Thymus (tissue), 14 donors: ENCODE measurements at places on chromosomes 4 and X.

- no peak for DNase-seq
These were observed 45.6 kb upstream of the CHRNA9 start for GRCh38 chr4:40289366-40290188.

GRCh38 chrX:129932821-129933321, 26.9 kb downstream of the UTP14A start:
- no peak for DNase-seq

DNA sequence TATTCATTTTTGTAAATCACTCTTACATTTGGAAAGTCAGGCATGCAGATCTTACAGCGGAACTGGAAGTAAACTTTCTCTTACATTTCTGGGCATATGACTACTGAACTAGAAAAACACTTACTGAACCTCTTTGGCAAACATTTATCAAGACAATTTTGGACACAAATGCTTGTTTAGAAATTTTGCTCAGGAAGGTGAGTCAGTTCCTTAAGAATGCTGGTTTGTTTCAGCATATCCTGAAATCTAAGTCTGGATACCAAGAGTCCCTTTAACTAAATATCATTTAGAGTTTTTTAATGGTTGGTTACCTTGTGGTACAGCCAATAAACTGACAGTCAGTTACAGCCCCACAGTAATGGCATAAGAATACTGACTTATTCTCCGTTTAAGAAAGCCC, 15.0 kb downstream of the SHISA3 start:
- no peak for DNase-seq

GRCh38 chrX:34656467-34656841, 631 bp downstream of the TMEM47 start:
- DNase-seq = no peak

GRCh38 chrX:96985046-96985445, 101.3 kb downstream of the RPA4 start:
- no peak for DNase-seq

DNA sequence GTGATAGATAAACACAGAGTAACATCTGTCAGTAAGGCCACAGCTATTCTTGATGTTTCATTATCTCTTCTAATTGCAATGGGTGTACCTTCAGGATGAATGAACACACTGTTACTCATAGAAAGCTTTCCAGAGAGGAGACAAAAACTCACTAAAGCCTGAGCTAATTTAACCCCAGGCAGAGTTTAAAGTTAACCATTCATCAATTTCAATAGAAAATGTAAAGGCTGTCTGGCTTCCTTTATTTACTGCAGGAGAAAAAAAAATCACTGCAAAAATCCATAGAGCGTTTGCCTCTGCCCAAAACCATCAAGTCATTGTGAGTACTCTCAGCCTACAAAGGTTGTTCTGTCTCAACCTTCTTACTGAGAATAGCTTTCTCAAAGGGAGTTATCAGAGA, 376.9 kb downstream of the PPP4R3C start:
- no peak for DNase-seq

DNA sequence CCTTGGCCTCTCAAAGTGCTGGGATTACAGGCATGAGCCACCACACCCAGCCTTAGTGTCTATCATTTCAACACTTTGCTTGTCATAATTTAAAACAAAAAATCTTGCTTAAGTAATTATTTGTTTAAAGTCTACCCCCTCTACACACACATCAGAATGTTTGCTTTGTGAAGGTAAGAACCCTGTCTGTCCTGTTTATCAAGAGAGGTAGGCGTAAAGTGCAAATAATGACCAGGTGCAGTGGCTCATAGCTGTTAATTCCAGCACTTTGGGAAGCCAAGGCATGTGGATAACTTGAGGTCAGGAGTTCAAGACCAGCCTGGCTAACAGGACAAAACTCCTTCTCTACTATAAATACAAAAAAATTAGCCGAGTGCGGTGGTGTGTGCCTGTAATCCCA, 326.7 kb upstream of the CLNK start:
- DNase-seq = no peak

- DNase-seq = no peak
These were observed 74.7 kb upstream of the TBL1X start for GRCh38 chrX:9390121-9390520.

GRCh38 chr4:102620697-102621497, 119.7 kb downstream of the NFKB1 start:
- peak; percentile 66 for DNase-seq

DNA sequence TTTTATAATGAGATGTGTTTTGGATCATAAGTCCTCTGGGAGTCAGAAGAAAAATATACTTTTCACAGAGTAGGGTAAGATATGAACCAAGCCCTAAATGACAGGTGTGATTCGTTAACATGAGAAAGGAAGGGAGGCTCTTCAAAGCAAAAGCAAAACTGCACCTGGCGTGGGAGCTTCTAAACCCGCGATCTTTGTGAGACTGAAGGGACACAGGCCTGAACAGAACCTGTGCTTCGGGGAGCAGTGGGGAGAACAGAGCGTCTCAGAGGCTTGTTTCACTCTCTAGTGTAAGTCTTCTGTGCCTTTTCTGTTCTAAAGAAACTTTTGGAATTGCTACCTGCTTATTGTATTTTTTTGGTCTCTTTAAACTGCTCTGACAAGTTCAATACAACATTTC, 30.2 kb upstream of the CYP4V2 start:
- DNase-seq = peak; percentile 54

DNA sequence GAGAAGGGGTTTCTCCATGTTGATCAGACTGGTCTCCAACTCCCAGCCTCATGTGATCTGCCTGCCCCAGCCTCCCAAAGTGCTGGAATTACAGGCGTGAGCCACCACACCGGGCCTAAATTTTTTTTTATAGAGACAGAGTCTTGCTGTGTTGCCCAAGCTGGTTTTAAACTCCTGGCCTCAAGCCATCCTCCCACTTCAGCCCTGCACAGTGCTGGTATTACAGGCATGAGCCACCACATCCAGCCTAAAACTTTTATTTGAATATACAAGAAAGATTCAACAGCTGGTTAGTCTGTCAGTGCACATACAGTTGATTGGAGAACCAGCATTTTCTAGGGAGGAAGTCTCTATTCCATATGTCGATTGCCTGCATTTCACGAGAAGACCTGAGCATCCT, 91.2 kb downstream of the LRP2BP start:
- DNase-seq = no peak

- peak; percentile 33 for DNase-seq
These were observed 26.9 kb downstream of the ASB9 start for GRCh38 chrX:15242899-15243555.

GRCh38 chr4:170884969-170885570, 795.3 kb upstream of the AADAT start:
- no peak for DNase-seq

DNA sequence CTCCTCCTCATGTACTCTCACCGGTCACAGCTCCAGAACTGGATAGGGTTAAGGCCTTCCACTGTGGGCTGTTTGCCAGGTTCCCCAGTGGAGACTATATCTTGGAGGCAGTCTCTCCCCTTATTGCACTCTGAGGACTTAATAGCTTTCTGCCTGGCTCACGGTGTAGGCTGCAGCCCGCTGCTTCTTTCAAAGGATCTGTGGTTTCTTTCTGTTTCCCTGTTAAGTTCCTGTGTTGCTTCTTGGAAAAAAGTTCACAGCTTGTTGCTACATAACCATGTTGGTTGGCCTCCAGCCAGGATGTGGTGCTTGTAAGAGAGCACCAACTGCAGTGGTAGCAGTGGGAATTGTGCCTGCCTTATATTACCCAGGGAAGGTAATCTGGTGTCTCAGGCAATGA, 24.9 kb upstream of the ZDHHC15 start:
- no peak for DNase-seq

DNA sequence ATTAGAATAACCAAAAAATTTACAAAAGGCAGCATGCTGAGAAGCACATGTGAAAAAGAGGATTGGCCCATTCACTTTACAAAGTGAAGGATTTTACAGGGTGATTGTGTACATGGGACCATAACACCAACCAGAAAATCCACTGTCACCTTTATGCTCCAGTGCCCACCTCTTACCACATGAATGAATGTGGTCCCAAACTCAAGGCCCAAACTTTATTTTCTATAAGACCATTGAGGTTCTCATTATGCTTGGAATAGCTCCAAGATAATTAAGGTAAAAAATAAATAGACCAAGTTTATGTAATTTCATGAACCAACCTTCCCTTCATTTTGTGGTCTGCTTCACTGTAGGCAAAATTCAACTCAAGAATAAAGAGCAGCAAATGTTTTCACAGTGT, 24.3 kb upstream of the MYOZ2 start:
- no peak for DNase-seq

DNA sequence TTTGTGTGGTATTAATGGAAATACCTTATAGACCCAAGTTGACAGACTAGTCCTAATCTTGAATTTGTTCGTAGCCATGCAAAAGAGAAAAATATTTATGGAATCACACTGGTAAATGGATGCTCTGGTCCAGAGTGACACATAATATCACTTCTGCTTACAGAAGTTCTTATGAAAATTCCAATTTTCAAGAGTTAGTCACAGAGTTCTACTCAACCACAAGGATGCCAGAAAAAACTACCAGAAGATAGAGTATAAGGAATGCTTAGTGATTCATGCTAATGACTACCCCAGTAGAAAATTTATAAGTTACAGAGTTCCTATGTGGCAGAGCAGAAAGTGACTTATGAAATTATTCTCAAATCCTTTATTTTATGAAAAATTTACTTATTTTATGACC, 1384.8 kb downstream of the FAM133A start:
- no peak for DNase-seq

DNA sequence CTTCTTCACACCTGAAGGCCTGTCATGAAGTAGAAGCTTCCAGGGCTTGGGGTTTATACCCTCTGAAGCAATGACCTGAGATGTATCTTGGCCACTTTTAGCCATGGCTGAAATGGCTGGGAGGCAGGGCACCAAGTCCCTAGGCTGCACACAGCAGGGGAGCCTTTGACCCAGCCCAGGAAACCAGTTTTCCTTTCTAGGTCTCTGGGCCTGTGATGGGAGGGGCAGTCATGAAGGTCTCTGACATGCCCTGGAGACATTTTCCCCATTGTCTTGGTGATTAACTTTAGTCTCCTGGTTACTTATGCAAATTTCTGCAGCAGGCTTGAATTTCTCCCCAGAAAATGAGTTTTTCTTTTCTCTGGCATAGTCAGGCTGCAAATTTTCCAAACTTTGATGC, 511.0 kb upstream of the KLHL4 start:
- DNase-seq = no peak

- no peak for DNase-seq
These were observed 65.7 kb downstream of the GATB start for GRCh38 chr4:151694961-151695720.

- DNase-seq = no peak
These were observed 381.0 kb upstream of the TRAM1L1 start for GRCh38 chr4:117466388-117466787.

- DNase-seq = no peak
These were observed 19.7 kb upstream of the SPON2 start for GRCh38 chr4:1192091-1192492.

DNA sequence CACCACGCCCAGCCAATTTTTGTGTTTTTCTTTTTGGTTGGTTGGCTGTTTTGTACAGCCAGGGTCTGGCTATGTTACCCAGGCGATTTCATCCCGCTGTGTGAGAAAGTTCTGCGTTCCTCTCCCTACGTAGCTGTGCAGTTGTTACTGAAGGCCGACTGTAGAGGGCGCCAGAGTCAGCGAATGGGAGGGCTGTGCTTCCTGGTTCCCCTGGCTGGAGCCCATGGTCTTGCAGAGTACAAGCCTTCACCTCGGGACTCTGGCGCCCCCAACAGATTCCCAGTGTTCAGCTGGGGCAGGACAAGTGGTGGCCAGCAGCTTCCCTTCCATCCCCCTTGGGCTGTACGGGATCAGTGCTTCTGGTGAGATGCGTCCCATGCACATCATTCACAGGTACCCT, 5.6 kb upstream of the CT45A1 start:
- peak; percentile 0 for DNase-seq

DNA sequence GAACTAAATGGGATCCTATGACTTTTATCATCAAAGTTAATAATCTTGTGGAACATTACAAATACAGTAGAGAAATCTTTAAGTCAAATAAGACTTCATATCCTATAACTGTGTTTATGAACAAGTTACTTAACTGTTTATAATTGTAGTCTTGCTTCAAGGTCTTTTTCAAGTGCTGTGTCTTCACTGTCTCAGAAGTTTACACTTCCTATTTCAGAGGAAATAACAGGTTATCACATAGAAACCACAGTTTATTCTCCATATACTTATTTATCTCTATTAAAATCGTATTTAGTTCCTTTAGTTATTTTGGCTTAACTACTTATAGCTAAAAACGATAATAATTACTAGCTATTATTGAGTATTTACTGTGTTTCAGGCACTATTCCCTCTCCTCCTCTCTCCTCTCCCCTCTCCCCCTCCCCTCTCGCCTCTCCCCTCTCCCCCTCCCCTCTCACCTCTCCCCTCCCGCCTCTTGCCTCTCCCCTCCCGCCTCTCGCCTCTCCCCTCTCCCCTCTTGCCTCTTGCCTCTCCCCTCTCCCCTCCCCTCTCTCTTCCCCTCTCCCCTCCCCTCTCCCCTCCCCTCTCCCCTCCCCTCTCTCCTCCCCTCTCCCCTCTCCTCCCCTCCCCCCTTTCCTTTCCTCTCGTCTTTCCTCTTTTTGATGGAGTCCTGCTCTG, 63.7 kb downstream of the RBPJ start:
- no peak for DNase-seq

- no peak for DNase-seq
These were observed 148.6 kb downstream of the RBMX2 start for GRCh38 chrX:130550351-130550750.
